Airway epithelial cell (primary cell): ENCODE measurements at places on chromosomes 1 and 21. TPM values are rescaled to one million over a fixed set of nuclear protein-coding genes. Genes with fewer than 3 reads are reported as not detected.

The FAM163A gene
- total RNA-seq: not detected in 2 replicates

The LIPI gene
- total RNA-seq: not detected in 2 replicates

The OR2L2 gene
- total RNA-seq: not detected in 2 replicates

The CD48 gene
- total RNA-seq: not detected in 2 replicates

The HSPA6 gene
- 0.19 and 0.21 TPM in 2 replicates for total RNA-seq

The LRIG2 gene
- 6.4 and 12.1 TPM in 2 replicates for total RNA-seq

The TNNT2 gene
- total RNA-seq: 1.3 and 2.6 TPM in 2 replicates

The CFAP410 gene
- 8.0 and 12.0 TPM in 2 replicates for total RNA-seq

The UMODL1 gene
- total RNA-seq: not detected in 2 replicates

The CMPK1 gene
- 61.3 and 76.2 TPM in 2 replicates for total RNA-seq

The FCRL5 gene
- total RNA-seq: not detected in 2 replicates

The HORMAD1 gene
- not detected in 2 replicates for total RNA-seq

The WDR3 gene
- 14.7 and 16.1 TPM in 2 replicates for total RNA-seq

The SOX13 gene
- 11.8 and 14.2 TPM in 2 replicates for total RNA-seq

The KIF21B gene
- total RNA-seq: 0.56 and 0.65 TPM in 2 replicates

The DAP3 gene
- 72.8 and 124 TPM in 2 replicates for total RNA-seq

The HRNR gene
- under 0.01 TPM in 1 of 2 replicates, not detected in the other for total RNA-seq

The ECM1 gene
- total RNA-seq: 19.6 and 28.6 TPM in 2 replicates

The RBM8A gene
- total RNA-seq: 173 and 381 TPM in 2 replicates

The BRDT gene
- not detected in 2 replicates for total RNA-seq

The SELE gene
- total RNA-seq: not detected in 2 replicates

The TNFAIP8L2 gene
- total RNA-seq: not detected in 2 replicates

The CFAP141 gene
- not detected in 2 replicates for total RNA-seq

The B3GALT5 gene
- under 0.01 TPM in 1 of 2 replicates, not detected in the other for total RNA-seq

The NTMT2 gene
- not detected in 2 replicates for total RNA-seq

The GSTM2 gene
- total RNA-seq: 4.6 and 5.8 TPM in 2 replicates

The FCRL4 gene
- total RNA-seq: not detected in 2 replicates

The PTPN7 gene
- not detected in 2 replicates for total RNA-seq

The VANGL1 gene
- total RNA-seq: 11.8 and 21.7 TPM in 2 replicates

The SPRR2B gene
- total RNA-seq: not detected in 2 replicates

The GNAT2 gene
- total RNA-seq: 0.14 and 0.21 TPM in 2 replicates

The B4GALT3 gene
- 31.2 and 35.7 TPM in 2 replicates for total RNA-seq

The C1orf21 gene
- 21.9 and 22.0 TPM in 2 replicates for total RNA-seq

The SPOCD1 gene
- total RNA-seq: 4.4 and 5.6 TPM in 2 replicates

The OR2T29 gene
- not detected in 2 replicates for total RNA-seq

The ABCA4 gene
- total RNA-seq: 0.42 and 0.56 TPM in 2 replicates

The CDK11A gene
- 8.5 and 10.9 TPM in 2 replicates for total RNA-seq

The DMBX1 gene
- not detected in 2 replicates for total RNA-seq

The RIPPLY3 gene
- 0.70 and 1.1 TPM in 2 replicates for total RNA-seq

The S100A7 gene
- 0.42 and 3.5 TPM in 2 replicates for total RNA-seq

The TAS1R3 gene
- 0.05 and 0.07 TPM in 2 replicates for total RNA-seq

The CBS gene
- 8.0 and 23.9 TPM in 2 replicates for total RNA-seq
